ENCODE measurements at places on chromosomes 7 and 10.

DNA sequence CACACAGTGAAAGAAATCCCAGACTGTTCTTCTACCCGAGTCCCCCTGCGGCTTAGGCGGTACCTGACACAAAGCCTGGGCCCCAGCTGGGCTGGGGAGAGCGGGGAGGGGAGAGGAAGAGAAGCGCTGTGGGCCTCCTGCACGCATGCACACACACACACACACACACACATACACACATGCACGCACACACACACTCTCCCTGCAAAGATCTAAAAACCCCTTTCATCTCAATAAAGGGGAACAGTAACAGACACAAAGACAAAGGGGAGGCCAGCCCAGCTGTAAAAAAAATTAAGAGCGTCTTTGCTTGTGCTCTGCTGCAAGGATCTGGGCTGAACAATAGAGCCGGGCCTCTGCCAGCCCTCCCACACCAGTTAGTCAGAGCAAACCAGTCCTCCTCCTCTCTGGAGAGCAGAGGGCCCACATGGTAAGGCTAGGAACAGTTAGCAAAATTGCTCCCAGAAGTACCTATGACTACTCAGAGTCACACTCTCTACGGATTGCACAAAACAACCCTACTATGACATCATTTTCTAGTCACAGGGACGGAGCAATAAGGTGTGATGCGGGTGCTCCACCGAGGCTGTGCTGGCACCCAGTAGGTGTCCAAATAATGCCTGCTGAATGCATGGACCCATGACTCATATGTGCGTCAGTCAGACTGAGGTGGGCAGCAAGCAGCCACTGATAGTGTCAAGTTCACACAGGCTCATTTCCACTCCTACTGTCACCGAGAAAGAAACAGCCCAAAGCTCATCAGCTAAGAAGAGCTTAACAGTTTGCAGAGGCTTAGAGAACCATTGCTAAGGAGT is 9.2 kb downstream of the ITPRIP start:
- DNase-seq, result peak; percentile 19

DNA sequence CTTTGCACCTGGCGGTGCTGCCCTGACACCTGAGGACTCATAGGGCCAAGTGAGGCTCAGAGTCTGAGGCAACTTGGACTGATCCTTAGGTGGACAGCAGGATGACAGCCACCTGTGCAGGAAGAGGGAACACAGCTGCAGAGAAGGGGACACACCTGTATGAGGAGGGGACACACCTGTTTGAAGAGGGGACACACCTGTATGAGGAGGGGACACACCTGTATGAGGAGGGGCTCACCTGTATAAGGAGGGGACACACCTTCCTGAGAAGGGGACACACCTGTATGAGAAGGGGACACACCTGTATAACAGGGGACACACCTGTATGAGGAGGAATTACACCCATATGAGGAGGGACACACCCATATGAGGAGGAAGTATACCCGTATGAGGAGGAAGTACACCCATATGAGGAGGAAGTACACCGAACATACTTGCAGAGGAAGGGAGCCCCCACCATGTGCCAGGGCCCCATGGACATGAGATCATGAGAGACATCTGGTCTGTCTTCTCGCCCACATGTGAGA is 285.9 kb downstream of the ADARB2 start:
- no peak for DNase-seq

GRCh38 chr7:5591278-5591874 is 167.7 kb upstream of the TNRC18 start:
- no peak for DNase-seq

- peak; percentile 57 for DNase-seq
Observed at GRCh38 chr10:77925795-77926565, 575 bp downstream of the DLG5 start.

DNA sequence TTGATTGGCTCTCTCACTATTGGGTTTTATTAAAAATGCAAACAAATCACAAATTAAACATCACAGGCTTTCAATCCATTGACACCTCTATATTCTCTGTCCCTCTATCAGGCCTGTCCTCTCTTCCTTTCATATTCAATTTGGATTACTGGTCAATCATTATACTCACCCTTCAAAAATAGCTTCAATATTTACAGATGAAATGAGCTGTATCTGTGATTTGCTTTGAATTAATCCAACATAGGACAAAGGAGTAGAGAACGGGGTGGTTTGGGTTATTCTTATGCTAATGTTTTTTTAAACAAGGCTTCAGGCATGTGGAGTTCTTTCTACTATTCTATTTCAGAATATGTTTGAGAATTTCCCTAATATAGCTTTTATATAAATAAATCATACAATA is 2.3 kb downstream of the TAS2R39 start:
- DNase-seq, result no peak

DNA sequence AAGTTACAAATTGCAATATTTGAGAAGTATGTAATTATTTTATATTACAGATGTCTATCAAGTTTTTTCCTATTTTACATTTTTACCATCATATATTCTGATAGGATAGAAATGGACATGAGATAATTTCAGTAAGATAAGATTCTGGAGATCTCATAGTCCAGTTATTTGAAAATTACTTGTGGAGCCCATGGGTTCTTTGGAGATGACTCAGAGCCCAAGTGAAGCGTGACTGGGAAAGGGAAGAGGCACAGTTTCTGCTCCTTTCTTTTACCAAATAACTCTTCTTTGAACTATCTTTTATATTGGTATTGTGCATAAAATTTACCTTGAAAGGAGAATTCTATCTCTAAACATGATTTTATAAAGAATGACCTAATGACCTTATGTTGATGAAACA is 2.4 kb downstream of the CD36 start:
- DNase-seq, result no peak

DNA sequence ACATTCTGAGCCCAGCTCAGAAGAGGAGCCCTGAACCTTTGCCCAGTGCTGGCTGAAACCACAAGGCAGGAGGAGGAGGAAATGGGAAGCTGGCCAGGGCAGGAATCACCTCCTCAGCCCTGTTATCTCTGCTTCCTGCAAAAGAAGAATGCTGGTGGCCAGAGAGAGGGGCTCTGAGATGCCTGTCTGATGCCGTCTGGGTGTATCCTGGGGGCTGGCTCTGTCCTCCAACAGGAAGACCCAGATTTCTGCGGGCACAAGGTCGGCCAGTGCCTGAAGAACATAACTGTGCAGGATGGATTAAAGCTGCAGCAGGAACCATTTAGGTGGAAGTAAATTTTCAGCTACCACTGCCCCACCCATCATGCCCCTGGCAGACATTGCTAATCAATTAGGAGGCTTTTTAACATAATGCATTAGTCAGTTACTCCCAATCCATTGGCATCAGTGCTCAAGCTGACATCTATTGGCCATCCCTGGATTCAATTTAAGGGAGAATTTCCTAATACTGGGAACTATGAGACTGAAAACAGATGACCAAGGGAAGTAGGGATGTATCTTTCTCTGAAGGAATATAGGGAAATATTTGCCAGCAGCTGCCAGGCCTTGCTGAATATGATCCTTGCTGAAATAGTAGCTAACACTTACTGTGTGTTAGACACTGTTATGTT is 67.7 kb downstream of the COL13A1 start:
- DNase-seq, result no peak

DNA sequence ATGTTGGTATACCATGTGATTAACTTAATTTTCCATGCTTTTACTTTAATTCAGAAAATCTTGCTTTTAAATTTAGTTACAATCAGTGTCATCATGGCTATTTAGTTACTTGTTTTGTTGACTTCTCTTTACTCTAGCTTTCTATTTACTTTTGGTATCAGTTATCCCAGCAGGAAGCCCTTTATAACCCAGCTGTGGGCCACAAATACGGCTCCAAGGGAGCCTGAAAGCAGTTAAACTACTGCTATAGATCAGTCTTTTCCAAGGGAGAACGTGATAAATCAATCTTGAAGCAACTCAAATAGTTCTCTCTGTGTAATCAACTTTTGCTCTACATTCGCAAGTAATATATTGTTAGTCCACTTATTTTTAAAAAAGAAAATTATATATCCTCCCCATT is 287.4 kb downstream of the CACNA2D1 start:
- no peak for DNase-seq

- no peak for DNase-seq
Observed at GRCh38 chr10:44292390-44293002, 92.4 kb downstream of the CXCL12 start.

DNA sequence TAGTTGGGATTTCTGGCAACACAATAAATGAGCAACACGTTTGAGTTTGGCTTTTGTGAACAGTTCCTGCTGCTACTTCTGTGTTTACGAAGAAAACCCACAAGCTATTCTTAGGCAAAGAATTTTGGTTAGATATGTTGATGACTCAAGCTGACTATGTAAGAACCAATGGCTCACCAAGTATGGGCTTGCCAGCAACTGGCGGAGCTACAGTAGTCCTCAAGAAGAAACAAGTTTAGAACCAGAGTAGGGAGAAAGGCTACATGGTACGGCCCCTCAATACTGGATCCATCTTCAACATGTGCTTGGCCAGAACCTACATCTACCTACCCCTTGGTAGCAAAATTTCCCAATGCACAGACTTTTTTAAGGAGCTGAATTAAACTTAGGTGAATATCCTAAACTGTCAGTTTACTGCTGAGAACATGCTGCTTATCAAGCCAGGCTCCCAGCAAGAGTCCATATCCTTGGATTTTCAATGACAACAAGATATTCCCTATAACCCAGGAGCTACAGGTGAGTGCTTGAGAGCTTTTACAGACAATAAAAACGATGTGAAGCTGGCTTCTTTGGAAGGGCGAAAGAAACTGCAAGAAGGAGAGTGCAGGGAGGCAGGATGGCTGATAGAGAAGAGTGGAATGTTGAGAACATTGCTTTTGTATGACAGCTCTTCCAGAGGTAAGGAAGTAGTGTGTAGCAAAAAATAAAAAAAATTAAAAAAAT is 74.3 kb upstream of the ASAH2 start:
- DNase-seq, result no peak

GRCh38 chr10:93180482-93180931 is 106.8 kb downstream of the CYP26A1 start:
- DNase-seq, result no peak

GRCh38 chr7:4687956-4688355 is 5.9 kb downstream of the FOXK1 start:
- DNase-seq, result no peak

GRCh38 chr7:75847707-75848106 is 31.1 kb upstream of the RHBDD2 start:
- no peak for DNase-seq

- no peak for DNase-seq
Observed at GRCh38 chr7:46294381-46294780, 373.3 kb upstream of the IGFBP3 start.

DNA sequence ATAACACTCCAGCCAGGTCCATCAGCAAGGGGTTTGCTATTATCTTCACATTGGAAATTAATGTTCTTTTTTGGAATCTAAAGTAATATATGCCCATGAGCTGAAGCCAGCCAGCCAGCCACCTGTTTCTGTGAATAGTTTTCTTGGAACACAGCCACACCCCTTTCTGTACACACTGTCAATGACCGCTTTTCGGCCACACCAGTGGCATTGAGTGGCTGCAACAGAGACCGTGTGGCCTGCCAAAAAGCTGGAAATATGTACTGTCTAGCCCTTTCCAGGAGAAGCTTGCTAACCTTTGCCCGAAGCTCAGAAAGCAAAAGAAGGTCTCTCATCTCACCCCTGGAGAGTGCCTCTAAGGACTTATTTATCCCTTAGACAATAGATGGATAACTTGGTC is 98.5 kb upstream of the NPS start:
- no peak for DNase-seq

GRCh38 chr10:64118736-64119135 is 597.5 kb downstream of the REEP3 start:
- no peak for DNase-seq

DNA sequence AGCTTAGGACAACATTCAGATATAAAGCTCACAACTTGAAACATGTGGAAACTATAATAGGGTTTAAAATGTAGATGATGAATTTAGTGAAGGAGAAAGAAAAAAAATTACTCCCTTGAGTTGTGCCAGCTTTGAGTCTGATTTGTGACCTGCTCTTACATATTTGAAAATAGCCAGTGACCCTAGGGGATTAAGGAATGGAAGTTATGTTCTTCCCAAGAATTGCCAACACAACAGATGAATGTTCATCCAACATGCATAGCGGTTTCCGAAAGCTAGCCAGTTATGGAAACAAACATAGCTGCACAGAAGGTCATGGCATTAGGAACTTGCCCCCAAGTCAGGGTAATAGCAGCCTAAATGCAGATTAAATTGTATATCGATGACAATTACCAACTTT is 10.8 kb downstream of the TMEM196 start:
- DNase-seq, result no peak

- no peak for DNase-seq
Observed at GRCh38 chr10:90885176-90885575, 13.4 kb downstream of the RPP30 start.

GRCh38 chr7:11261470-11261869 is 287.8 kb downstream of the PHF14 start:
- DNase-seq, result no peak

GRCh38 chr7:2012981-2013380 is 219.8 kb downstream of the MAD1L1 start:
- no peak for DNase-seq

- DNase-seq, result no peak
Observed at GRCh38 chr7:105718511-105718925, 137.2 kb upstream of the EFCAB10 start.

DNA sequence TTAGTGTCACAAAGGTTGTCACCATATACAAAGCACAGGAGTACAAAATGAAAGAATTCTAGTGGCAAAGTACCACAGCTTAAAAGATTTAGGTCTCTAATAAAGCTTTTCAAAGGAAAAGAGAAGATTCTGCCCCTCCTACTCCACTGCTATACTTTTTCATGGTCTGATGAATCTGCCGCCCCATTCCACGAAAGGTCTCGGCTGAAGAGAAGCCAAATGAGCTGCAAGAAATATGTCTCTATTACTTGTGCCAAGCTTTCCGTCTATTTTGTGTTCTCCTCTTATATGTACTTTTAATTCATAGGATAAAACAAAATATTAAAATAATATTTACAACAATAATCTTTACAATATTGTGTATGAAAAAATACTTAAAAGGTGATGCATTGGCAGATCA is 222.6 kb downstream of the ANK3 start:
- no peak for DNase-seq

DNA sequence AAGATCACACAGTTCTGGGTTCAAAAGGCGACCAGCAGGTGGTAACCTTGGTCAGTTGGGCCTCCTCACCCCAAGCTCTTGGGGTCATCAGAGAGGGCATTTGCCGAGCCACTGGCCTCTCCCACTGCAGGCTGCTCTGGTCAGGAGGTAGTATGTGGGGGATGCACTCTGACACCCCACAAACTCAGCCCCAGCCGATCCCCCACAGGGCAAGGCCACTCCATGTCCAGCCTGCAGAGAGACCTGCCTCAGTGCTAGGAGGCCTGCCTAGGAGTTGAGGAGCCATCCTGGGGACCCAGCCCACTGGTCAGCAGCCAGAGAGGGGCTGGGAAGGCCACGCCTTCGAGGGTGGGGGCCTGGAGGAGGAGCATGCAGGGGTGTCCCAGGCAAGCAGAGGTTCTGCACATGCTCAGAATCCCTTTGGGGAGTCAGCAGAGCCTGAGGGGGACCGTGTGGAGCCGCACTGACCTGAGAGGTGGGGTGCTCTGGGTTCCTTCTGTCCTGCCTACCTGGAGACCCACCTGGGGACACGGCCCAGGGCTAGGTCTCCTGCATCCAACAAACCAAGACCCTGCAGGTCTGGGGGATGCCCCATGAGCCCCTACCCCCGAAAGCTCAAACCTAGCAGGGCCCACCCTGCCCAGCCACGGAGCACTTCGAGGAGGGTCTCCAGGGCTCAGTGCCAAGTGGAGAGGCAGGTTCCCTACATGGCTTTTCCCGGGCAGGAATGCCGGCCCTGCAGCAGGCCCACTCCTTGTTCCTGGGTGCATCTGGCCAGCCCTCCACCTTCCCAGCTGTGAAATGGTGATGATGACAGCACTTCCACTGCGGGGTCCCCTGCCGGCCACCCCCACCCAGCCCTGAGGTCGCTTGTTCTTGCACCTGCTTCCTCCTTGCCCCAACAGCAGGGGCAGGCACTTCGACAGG is 58.5 kb downstream of the RASGEF1A start:
- DNase-seq, result no peak
